ENCODE measurements at places on chromosomes 12 and 14.

- no peak for DNase-seq
Observed at GRCh38 chr14:93266127-93266526, 59.1 kb downstream of the UBR7 start.

DNA sequence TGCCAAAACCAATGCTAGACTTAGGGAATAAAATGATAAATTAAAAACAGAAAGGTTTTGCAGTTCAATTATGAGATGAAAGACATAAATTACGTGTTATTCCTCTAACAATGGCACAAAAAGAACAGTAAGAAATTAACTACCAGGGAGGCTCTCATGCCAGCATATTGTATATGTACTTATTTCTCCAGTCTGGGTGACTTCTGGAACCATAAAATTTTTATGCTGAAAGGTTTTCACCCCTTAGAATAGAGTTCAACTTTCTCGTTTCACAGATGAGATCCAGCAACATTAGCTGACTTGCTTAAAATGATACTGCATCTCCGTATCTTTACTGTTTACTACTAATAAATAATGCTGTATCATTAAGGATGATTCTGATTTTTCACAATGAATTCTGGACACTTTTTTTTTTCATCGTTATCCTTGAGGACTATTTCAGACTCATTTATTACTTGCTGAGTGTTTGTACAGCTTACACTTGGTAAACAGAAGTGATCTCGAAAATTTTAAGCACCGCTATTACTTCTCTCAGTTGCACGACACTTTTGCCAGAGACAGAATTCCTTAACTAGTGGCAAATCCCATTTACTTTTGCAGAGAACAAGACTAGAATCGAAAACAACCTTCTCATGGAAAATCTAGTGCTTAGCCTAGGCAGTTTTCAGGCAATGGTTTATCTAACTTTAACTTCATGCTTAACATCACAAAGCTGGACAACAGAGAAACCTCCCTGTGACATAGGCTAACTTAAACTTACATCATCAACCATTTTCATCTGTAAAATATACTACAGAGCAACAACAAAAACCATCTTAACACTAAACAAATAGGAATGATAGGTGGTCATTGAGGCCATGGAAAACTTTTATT lies 2.7 kb downstream of the RSRC2 start:
- DNase-seq = no peak

- DNase-seq = no peak
Observed at GRCh38 chr12:57207731-57208630, 8.6 kb upstream of the NXPH4 start.

- no peak for DNase-seq
Observed at GRCh38 chr12:123127182-123127495, 23.8 kb downstream of the PITPNM2 start.

GRCh38 chr12:107287436-107288413 lies 194.4 kb upstream of the CRY1 start:
- DNase-seq = no peak

DNA sequence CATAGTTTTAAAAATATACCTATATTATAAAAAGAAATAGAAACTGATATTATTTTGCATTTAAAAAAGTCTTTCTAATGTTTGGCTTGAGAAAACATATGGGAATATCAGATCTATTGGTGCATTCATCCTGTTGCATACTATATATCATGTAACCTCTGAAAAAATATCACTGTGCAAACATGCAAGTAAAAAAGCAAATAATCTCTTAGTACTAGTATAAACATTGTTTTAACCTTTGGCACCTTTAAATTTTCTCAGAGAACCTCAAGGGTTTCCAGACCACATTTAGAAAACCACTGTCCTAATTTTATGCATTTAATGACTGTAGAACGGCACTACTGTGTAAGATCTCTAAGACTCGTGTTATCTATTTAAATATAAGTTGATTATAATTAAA lies 416.8 kb downstream of the LRFN5 start:
- DNase-seq = no peak

DNA sequence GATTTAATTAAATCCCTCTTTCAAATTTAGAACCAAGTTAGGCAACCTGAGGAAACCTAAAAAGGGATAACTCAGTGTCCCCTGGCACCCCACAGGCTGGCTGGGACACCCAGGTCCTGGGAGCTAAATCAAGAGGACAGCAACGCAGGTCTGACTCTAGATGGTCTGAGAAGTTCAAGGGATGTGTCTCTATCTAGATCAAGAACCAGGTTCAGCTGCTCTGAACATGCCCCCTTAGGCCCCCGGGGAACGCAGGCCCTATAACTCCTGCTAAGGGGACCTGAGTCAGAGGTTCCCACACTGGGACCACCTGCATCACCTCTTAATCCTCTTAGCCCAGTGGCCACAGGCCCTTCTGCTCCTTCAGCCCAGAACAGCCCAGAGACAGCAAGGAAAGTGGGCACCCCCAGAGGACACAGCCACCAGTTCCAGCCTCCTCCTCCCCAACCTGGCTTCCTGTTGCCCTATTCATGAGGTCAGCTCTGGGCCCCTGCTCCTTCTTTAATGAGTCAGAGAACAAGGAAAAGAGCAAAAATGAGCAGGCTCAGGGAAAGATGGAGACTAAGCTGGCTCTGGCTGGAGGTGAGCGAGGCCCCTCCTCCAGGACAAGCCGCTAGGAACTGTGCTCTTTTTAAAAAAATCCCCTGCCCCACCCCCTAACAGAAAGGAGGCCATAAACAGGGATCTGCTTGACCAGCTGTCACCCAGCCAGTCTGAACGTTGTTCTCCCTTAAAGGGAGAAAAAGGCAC lies 10.8 kb downstream of the PITPNM2 start:
- no peak for DNase-seq

DNA sequence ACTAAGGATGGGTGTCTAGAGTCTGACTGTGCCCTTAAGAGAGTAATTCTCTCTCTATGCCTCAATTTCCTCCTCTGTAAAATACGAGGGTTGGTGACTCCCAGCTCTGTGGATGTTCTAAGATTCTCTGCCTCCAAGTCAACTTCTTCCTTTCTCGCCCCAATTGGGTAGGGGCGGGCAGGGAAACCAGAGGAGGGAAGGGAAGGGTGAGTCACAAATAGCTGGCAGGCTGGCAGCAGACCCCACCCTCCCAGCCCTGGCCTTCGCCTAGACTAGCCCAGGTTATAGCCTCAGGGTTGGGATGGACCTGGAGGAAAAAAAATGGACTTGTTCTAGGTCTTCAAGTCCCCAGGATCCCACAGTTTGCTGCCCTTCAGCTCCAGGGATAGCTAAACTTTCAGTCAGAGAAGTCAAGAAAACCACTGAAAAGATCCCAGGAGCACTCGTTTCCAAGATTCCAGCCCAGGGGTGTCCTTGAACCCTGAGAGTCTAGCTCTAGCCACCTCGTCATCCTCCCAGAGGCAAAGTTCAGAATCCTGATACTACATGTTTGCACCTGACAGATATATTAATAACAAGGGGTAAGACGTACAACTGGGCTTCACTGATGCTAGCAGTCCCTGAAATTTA lies 2.3 kb downstream of the DGKA start:
- no peak for DNase-seq

DNA sequence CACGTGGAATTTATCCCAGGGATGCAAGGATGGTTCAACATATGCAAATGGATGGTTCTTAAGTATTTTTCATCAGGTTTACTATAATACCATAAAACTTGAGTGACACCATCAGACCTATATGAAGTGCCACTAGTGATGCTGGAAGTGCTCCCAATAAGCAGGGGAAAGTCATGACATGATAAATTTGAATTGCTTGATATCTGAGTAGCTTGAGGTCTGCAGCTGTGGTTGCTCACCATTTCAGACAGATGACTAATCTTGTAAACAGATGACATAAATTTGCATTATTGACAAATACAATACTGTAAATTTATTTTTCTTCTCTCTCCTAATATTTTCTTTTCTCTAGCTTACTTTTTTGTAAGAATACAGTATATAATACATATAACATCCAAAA lies 13.7 kb upstream of the PRPF39 start:
- no peak for DNase-seq

DNA sequence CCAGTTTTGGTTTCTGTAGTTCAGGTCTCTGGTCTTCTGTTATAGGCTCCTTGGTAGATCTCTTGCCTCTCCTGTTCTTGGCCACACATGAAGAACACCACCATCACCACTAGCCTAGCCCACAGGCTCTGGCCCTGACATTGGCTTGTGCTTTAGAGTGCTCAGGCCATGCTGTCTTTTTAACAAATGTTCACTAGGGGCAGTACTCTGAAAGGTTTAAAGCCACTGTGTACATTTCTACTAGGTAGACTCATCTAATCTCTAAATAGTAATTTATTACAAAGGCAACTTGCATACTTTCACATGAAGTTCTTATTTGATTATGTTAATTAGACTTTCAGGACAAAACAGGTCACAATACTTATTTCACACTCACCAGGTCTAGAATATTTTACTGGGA lies 38.3 kb downstream of the PDE6H start:
- no peak for DNase-seq

GRCh38 chr12:127270193-127270592 lies 996.8 kb upstream of the TMEM132C start:
- no peak for DNase-seq

GRCh38 chr14:74952697-74953484 lies 2.5 kb downstream of the PGF start:
- no peak for DNase-seq

GRCh38 chr12:94714378-94715114 lies 64.2 kb upstream of the TMCC3 start:
- DNase-seq = no peak

DNA sequence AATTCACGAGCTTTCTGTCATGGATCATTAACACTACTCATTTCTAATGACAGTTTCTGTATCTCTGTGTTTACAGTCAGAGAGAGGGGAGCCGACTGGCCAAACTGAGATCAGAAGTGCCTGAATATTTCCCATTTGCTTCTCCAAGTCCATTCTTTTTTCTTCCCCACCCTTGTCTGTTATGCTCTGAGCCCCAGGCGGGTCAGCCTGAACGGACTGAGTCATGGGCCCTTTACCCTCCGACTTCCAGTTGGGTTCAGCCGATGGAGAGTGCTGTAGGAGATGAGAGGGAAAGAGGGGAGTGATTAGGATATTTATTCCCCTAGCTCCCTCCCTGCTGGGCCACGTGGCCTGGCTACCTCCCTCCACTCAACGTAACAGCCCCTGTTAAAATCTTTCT lies 104.7 kb downstream of the PAH start:
- no peak for DNase-seq

DNA sequence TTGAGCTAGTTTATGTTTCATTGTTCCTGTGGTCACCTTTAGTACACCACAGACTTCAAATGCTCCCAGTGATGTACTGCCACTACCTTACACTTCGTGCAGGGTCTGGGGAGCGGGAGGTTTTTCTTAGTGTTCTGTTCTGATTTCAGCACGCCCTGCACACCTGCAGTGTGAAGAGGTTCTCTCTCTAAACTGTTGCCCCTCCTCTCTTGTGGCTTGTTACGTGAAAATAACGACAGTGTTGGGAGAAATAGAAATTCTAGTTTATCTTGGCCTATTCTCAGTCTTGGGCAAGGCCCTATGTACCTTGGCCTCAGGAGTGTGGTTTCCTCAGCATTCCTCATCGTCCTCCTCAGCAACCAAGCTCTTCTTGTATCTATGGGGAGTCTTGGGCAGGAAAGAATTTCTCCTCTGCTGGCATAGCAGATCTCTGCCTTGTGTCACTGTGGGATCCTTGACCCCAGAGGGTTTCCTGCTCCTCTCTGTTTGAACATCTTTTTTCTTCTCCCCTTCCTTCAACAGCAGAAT lies 48.6 kb downstream of the EIF2S3B start:
- DNase-seq = no peak

GRCh38 chr12:80282761-80283160 lies 161.3 kb upstream of the PTPRQ start:
- no peak for DNase-seq

GRCh38 chr14:96917442-96917963 lies 120.3 kb downstream of the VRK1 start:
- DNase-seq = no peak

GRCh38 chr12:57250541-57250940 lies 446 bp downstream of the STAC3 start:
- DNase-seq = no peak

DNA sequence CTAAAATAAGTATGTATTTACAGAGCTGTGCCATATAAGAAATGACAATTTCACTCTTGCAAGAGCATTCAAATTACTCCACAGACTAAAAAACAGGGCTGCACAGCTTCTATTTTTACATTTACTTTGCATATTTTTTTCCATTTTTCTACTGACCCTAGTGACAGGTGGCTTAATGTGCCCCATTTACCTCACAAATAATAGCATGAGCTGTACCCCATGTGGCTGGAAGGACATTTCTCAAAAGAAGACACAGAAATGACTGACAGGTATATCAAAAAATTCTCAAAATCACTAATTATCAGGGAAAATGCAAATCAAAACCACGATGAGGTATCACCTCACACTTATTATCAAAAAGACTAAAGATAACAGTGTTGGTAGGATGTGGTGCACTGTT lies 1128.6 kb downstream of the SLC16A7 start:
- DNase-seq = no peak

DNA sequence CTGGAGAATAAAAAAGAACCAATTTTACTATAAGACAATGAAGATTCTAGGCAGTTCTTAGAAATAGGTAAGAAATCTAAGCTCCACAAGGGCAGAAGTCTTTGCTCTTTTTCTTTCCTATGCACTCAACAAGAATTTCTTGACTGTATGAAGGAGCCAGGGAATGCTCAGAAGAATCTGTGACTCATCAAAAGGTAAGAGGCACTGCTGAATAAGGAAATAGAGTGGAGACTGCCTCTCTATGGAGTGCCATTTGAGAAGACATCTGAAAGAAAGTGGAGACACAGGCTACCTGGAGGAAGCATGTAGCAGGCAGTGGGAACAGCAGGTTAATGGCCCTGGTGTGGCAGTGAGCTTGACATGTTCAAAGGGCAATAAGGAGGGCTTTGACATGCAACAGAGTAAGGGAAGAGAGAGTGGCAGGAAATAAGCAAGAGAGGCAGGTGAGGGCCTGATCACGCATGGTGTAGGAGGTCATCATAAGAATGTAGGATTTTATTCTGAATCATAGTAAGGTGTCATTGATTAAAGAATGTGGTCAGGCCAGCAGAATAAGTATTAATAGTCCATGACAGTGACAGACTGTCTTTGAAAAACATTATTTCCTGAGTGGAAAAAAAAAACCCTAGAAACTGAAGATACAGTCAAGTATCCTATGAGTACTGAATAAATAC lies 446.7 kb upstream of the GARIN6 start:
- no peak for DNase-seq

DNA sequence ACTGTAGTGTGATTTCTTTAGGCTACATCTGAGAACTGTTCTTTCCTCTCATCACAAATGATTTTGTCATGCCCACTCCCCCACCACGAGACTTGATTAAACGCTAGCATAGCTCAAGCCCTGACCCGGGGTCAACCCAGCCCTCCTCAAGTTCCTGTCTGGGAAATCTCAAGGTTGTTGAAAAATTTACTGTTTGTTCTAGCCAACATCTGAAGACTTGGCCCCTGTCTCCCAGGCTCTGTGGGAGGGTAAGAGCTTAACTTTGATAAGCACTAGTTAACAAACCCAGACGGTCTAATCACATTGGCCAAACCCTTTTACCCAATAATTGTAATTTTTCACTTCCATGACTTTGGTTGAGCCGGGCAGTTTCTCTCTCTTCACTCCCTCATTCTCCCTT lies 86.2 kb upstream of the AMIGO2 start:
- no peak for DNase-seq

GRCh38 chr14:35403114-35403602 lies 1.4 kb downstream of the NFKBIA start:
- DNase-seq = peak; percentile 25
